CD4-positive, alpha-beta T cell treated with Interleukin-4 for 1 hour (primary cell): ENCODE measurements at places on chromosomes 5 and 9.
A peak's percentile ranks its signal among the peaks of the same experiment; 100 is the strongest.

DNA sequence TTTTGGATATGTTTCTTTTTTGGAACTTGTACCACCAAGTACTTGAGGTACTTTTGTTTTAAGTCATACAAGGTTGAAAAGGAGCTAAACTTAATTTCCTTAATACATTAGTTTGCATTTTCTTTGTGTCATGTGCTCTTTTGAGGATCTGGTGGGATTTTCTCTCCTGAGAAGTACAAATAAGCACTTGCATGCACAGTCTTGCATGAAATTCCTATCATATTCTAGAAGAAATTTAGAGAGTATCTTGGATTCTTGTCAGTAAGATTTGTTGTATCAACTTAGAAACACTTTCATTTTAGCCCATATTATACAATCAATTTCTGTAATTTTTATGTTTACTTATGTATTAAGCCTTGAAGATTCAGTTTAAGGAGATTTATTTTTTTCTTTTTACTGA lies 64.9 kb downstream of the CCNH start:
- DNase-seq: no peak

- DNase-seq: peak; percentile 41
Observed at GRCh38 chr5:68251386-68251785, 35.8 kb downstream of the PIK3R1 start.

GRCh38 chr5:80291761-80292160 lies 28.0 kb upstream of the SPZ1 start:
- no peak for DNase-seq

GRCh38 chr9:21677387-21677786 lies 125.0 kb upstream of the MTAP start:
- DNase-seq: no peak

DNA sequence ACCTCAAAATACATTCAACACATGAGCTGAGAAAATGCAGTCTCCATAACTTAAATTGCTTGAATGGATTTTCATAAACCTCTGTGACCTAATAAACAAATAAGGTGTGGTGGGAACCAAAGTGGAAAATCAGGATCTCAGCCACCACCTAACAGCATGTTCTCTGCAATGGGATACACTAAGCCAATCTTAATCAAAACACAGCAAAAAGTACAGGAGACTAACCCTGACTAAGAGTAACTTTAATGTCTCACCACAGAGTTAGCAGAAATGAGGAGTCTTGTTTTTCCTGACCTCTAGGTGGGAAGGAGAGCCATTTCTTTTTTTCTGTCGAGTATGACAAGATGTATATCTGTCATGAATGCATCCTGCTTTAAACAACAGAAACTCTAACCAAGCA lies 48.5 kb downstream of the PLK2 start:
- DNase-seq: no peak

DNA sequence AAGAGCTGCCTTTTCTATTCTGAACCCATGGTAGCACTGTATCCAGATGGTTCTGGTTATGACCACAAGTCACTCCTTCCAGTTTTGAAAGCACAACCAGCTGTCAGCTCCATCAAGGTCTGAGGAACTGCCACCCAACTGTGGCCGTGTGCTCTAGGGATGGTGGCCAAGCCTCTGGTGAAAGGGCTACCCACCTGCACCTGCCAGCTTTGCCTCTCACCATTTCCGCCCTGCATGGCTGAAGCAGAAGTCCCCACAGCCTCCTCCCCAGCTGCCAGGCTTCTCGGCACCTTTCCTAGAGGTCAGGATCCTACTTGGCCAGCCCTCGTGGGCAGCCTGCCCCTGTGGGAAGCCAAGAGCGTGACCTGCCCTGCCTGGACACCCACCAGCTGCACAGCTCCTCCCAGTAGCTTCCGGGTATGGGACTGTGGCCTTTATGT lies 16.8 kb downstream of the SEMA5A start:
- no peak for DNase-seq

DNA sequence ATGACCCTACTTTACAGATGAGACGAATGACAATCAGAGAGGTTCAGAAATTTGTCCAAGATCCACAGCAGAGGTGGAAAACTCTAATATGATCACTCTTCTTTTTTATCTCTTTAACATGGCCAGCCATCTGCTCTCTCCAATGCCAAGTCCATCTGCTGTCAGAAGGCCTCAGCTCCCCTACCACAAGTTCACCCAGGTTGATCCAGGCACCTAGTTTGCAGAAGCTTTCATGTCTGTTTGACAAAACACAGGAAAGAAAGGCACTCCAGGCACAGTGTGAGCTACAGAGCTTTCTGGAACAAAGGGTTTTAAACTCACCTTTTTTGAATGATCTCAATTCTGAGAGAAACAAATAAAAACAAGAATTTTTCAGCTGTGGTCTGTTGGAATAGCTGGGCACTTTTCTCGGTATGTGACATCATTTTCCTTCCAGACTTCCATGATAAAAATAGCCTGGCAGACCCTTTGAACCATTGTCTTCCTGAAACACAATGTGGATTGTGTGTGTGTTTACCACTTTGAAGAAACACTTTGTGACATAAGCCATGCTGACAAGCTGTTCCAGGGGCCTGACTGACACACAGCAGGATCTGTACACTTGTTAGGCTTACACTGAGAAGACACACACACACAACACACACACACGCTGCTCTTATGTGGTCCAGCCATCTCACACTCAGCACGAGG lies 214.3 kb downstream of the AGTPBP1 start:
- DNase-seq: no peak

DNA sequence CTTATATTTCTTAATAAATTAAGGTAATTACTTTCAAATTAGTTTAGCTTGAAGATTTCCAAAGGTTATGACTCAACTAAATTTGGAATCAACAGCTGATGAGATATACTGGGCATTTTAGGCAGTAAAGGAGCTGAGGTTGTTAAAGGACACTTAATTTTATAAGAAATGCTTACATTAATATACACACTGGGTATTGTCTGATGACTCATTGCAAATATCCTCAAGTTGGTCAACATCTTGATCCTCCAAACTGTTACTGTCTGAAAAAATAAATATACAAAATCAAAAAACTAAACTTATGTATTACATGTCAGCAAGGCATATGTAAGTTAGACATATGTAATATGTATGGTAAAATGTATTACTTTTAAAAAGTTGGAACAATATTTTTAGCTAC lies 3.4 kb downstream of the GFM2 start:
- no peak for DNase-seq

DNA sequence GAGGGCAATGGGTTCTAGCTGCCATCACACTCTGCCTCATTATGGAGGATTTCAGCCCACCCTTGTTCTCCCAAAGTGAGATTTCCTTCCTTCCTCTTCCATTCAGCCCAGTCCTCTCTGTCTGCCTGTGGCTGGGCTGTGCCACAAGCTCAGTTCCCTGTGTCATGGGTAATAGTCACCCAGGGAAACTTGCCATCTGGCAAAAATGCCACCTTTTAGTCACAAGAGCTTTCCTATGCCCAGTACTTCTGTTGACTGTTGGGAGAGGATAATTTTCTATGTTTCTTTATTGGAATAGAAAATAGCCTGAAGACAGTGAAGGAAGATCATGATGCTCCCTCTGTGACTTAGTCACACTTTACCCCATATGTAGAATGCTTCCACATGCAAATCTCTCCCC lies 71.4 kb downstream of the TLR4 start:
- no peak for DNase-seq

GRCh38 chr5:26482810-26483375 lies 555.5 kb downstream of the CDH9 start:
- no peak for DNase-seq

GRCh38 chr9:113648586-113648985 lies 185.1 kb downstream of the RGS3 start:
- no peak for DNase-seq

- DNase-seq: no peak
Observed at GRCh38 chr5:21452449-21452848, 1400.7 kb downstream of the CDH12 start.

DNA sequence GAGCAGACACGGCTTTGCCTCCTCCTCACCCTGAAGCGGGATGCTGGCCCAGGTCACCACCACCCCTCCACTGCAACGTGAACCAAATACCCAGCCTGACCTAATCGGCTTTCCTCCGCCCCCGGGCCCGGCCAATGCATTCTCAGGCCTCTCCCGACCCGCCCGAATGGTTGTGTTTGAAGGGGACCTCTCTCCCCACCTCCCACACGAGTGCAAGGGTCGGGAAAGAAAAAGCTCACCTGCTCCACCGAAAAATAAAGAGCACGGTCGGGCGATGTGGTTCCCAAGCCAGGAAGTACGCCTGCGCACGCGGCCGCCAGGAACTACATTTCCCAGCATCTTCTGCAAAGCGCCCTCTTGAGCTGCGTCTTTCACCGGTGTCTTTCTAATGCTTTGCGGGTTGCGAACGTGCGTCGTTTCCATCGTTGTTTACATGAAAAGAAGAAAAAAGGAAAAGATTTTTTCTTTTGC lies at the start of gene ZNF883:
ZNF883 (minus strand) TSS at position 282 of the 471 bp plus-strand sequence.
- DNase-seq: peak; percentile 60

GRCh38 chr9:105681724-105682123 lies 12.6 kb upstream of the TMEM38B start:
- no peak for DNase-seq

DNA sequence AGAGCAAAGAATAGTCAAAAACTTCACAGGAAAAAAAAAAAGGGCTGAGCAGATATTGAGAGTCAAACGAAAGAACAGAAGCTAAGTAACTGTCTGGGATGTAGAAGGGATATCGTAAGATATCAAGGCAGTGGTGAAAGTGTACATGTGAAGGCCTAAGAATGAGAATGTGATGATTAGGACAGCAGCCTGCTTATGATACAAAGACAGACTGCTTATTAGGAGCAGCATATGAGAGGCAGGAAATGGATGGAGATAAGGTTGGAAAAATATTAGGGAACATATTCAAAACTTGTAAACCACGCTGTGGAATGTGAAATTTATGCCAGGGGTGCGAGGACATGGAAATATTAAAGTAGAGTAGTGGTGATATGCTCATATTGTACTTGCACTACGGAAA lies 133.1 kb upstream of the FAM174A start:
- no peak for DNase-seq

- no peak for DNase-seq
Observed at GRCh38 chr5:124030043-124030491, 518.1 kb downstream of the CSNK1G3 start.

DNA sequence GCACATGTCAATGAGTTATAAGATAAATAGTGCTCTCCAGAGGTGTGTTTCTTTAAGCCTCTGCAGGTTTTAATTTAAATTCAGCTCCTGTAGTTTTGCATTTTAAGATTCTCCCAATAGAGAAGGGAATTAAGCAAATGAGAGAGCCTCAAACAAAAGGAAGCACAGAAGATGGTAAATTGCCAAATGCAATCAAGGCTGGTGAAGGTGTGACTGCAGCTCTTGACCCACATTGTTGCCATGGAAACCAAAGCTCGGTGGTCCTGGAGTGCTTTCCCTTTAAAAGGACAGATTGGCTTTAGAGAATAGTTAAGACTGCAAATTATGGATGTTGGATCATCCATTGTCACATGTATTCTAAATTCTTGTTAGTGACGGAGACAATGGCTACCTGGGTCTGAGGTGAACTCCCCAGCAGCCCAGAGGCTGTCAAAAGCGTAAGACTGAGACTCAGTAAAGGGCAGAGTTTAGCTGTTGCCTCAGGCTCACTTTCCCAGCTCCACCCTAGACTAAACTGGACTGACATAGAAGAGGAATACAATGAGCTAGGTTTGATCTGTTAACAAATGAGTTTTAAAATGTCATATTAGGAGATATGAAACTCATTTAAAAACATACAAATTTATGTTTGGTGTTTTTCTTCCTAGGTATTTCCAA lies 12.3 kb downstream of the GAPT start:
- DNase-seq: no peak

GRCh38 chr5:37310360-37310759 lies 60.5 kb downstream of the NUP155 start:
- no peak for DNase-seq

- no peak for DNase-seq
Observed at GRCh38 chr5:81181576-81182316, 51.4 kb upstream of the CKMT2 start.

GRCh38 chr9:70012569-70012968 lies 31.1 kb upstream of the MAMDC2 start:
- DNase-seq: no peak

- DNase-seq: no peak
Observed at GRCh38 chr9:95118596-95118995, 198.9 kb downstream of the FANCC start.

DNA sequence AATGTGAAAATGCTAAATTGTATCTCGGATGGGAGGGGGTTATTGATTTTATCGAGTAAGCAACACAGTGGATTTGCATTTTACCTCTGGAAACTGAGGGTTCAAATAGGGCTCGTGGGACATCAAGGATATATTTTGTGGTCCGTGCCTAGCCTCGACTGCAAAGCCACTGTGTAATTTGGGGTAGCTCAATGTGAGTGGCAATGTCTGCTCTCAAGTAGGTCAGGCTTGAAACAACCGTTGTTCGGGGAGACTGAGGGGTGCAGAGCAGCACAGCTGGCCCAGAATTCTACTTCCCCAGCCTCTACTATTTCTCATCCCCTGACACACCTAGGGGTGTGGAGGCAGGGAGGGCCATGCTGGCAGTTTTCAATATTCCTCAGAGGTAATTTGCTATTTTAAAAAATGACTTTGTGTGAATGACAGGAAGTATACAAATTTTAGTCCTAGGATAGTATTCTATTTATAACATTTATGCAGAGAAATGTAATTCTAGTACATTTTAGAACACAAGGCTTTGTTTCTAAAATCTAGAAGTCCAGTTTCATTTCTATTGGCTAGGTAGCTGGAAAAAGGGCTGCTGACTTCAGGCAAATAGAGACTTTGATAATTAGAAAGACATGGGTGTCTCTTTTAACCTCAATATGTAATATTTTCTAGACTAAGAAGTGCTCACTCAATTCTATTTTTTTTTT lies 1.4 kb upstream of the DAB2 start:
- DNase-seq: no peak

- no peak for DNase-seq
Observed at GRCh38 chr9:18393340-18394130, 80.4 kb upstream of the ADAMTSL1 start.

DNA sequence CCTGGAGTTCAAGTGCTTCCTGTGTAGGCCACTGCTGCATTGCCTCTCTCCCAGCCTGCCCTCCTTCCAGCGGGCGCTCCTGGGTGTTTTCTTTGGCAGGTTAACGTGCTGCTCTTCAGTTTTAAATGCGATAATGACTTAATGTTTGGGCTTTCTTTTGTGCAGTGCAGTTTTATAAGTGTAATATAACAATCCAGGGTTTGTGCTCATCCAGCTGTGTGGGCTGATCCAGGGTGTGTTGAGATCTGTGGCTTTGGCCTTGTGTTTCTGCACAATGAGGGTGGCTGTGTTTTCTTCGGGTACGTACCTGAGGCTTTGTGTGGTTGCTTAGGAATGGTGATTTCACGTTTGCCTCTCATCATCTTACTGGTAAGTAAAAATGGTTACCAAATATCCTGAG lies 50.6 kb downstream of the PCSK5 start:
- no peak for DNase-seq

DNA sequence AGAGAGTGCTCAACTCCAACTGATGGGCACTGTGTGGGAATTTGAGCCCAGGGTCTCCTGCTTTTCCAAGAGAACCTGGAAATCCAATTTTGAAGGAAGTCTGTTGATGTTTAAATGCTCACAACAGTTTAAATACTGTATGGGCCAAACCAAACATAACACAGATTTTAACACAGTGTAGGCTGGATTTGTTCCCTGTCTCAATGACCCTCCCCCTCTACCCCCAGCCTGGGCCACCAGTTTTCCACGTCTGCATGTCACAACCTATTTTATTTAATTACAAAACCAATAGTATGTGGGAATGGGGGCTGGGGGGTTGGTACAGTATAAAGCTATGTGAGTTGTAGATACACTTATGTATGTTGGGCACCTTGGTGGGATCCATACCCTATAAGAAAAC lies 11.7 kb downstream of the PALM2AKAP2 start:
- DNase-seq: no peak
